ENCODE measurements at places on chromosomes 11 and 22.

GRCh38 chr11:134755535-134755934 is 343.5 kb upstream of the B3GAT1 start:
- DNase-seq, result no peak

GRCh38 chr11:129724866-129725265 is 90.8 kb upstream of the TMEM45B start:
- DNase-seq, result no peak

DNA sequence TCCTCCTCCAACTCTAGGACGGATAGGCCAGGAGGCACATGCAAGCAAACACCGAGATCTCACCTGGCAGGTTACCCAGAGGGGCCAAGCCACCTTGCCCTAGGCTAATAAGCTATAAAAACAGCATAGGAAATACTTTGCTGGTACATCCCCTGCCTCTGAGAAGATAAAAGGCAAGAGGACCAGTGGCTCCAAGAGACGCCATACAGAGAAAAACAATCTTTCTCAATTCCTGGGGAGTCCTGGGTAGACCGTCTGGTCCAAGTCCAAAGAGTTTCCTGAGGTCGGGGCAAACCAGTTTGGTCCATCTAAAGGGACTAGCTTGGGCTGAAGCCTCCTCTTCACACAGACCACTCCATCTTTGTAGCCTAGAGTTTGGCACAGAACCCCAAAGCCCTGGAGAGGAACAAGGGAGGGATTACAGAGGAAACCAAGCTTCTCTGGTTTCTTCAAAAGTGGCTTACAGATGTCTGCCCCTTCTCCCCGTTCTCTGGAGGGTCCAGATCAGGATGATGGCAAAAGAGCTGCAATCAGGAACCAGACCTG is 40.4 kb downstream of the NUMA1 start:
- no peak for DNase-seq

GRCh38 chr11:6249770-6250555 is 9.7 kb upstream of the CCKBR start:
- DNase-seq, result no peak

DNA sequence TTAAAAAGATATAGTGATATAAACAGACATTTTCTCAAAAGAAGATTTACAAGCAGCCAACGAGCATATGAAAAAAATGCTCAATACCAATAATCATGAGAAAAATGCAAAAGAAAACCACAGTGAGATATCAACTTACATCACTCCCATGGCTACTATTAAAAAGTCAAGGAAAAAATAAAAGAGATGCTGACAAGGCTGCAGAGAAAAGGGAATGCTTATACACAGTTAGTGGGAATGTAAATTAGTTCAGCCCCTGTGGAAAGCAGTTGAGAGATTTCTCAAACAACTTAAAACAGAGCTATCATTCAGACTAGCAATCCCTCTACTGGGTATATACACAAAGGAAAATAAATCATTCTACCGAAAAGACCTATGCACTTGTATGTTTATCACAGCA is 97.1 kb upstream of the CARD18 start:
- DNase-seq, result peak; percentile 45

GRCh38 chr11:123797541-123797940 is 8.6 kb downstream of the OR6M1 start:
- no peak for DNase-seq

- no peak for DNase-seq
Measured at GRCh38 chr22:49894322-49895054, 23.8 kb downstream of the ALG12 start.

- no peak for DNase-seq
Measured at GRCh38 chr22:50526834-50527801, 1.7 kb upstream of the SCO2 start.

GRCh38 chr22:45246060-45246985 is 5.6 kb upstream of the KIAA0930 start:
- DNase-seq, result peak; percentile 39

Measured in brain pericyte (primary cell).